ENCODE measurements at places on chromosomes 13 and 19. TPM values are rescaled to one million over a fixed set of nuclear protein-coding genes. Genes with fewer than 3 reads are reported as not detected.
A peak's percentile ranks its signal among the peaks of the same experiment; 100 is the strongest.

- no peak for DNase-seq
Observed at GRCh38 chr19:4386041-4386782, 14.1 kb downstream of the SH3GL1 start.

CCDC122 gene
- 11.7 TPM for polyA plus RNA-seq

- no peak for DNase-seq
Observed at GRCh38 chr13:113062691-113063090, 42.9 kb upstream of the F7 start.

CNFN gene
- 0.93 TPM for polyA plus RNA-seq

ERICH6B gene
- 2.5 TPM for polyA plus RNA-seq

DNA sequence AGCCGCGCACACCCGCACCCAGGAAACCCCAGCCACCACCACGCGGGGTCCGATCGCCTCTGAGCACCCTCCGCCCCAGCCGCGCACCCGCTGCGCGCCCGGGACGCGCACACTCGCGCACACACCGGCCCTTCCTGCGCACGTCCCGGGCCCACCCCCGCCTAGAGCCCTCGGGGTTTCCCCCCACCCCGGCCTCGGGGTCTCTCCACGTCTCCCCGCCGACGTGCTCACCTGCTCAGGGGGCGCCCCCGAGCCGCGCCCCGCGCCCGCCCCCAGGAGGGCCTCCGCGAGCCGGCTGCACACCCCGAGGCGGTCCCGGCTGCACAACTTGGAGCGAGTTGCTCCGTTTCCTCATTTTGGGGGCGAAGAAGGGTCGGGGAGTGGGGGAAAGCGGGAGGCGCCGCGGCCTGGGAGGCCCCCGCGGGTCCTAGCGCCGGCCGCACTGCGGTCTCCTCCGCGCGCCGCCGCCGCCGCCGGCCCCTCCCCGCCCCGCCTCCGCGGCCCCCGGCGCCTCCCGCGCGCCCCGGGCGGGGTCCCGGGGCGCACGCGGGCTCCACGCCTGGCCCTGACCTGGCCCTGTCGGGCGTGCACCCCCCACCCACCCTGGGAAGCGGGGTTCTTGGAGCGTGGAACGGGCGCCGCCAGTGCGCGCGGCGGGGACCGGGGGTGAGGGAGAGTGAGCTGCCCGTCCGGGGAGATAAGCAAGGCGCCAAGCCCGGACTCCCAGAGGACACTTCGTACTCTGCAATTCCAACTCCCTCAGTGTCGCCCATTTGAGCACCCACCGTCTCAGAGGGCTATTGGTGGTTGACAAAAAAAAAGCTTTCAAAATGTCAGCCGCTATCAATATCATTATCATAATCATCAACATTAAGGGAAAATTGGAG lies at the start of gene MATK:
Gene MATK (minus strand): TSS at position 444 of the 887 bp plus-strand sequence. CDS start 1,246 bp downstream, outside the sequence.
- DNase-seq: no peak

GRCh38 chr13:51499841-51500240 lies 47.0 kb upstream of the INTS6 start:
- no peak for DNase-seq

UBL3 gene
- 56.3 TPM for polyA plus RNA-seq

ASF1B gene
- 18.7 TPM for polyA plus RNA-seq

GIPR gene
- 0.33 TPM for polyA plus RNA-seq

DNA sequence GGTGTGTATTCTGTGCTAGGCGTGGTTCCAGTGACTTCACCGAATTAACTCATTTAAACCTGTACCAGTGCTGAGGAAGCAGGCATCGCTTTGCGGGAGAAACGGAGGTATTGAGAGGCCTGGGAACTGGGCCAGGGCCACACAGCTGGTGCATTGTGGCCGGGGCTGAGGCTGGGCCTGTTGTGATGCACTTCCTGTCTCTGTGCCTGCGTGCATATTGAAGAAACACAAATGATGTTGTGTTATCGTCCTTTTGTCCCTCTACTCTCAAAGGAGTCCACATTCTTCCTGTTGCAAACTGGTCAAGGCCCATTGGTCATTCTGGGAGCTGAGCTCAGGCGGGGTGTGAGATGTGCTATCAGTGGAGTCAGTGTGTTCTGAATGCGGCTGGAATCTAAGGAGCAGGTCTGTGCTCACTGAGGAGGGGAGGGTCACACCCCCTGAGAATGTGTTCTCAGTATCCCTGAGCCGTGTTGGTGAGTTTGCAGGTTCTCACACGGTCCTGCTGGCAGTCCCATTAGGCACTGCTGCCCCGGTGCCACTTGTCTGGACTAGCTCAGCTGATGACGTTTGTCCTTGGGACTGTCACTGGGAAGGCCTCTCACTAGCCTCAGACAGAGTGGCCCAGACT lies 62.1 kb downstream of the ARHGEF7 start:
- no peak for DNase-seq

GRCh38 chr19:1901940-1902404 lies 3.2 kb upstream of the ADAT3 start:
- no peak for DNase-seq

- DNase-seq: no peak
Observed at GRCh38 chr19:4077800-4078684, 11.3 kb upstream of the ZBTB7A start.

DNA sequence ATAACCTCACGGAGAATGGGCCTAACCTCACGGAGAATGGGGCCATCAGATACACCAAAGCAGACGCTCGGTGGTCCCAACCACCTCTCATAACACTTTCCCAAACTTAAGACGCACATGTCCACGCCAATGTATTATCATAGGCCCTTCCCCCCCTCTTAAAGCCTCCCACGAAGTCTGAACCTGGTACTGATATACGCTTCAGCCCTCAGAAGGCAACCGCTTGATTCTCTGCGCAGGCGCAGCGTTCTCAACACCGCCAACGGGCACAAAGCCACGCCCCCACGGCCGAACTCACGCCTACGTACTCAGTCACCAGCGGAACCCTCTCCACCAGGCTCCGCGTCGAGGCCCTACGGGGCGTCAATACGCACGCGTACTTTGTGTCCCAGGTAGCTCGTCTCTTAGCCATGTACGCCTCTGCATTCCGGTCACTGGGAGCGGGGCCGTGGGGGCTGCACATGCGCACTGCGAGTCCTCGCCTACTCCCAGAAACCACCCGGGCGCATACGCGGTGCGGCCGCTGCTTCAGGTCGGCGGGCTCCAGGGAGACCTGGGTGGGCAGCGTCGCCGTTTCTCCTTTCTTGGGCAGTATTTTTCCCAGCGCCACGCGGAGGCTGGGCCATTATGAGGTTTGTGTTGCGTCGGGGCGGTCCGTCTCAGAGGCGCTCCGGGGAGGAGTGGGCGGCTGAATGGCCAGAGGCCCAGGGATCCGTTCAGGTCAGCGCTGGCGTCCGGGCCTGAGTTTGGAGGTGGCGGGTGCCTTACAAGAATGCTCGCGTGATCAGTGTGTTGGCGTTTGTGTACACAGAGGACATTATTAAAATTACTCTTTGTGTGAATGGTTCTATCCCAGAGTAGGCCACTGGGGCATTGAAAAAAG lies 25.3 kb downstream of the ZNF582 start:
- DNase-seq: peak; percentile 92

ZNF530 gene
- polyA plus RNA-seq: 5.1 TPM

DNA sequence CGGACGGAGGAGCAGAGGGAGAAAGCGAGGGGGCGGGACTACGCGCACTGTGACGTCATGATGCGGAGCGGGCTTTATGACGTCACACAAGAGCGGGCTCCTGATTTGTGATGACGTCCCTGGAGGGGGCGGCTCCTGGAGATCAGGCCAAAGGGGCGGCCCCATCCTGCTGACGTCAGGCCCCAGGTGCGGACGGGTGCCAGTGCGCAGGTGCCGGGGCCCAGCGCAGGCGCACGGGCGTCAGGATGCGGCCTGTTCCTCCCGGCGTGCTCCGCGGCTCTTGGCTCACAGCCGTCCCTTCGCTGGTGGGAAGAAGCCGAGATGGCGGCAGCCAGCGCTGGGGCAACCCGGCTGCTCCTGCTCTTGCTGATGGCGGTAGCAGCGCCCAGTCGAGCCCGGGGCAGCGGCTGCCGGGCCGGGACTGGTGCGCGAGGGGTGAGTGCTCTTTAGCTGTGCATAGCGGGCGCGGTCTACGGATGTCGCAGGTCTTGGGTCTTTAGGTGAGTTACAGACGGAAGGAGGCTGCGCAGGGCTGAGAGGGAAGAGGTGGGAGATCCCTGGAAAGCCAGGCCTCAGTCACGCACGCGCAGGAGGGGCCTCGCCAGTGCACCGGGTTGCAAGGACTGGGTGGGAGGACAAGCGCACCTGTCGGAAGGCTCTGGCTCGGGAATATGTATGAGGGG lies at the start of the genes EMC10 and GARIN5A:
Gene EMC10 (plus strand): TSS at position 284 of the 683 bp plus-strand sequence. CDS start 38 bp downstream, at position 322.
Gene GARIN5A (minus strand): TSS at position 625 of the 683 bp plus-strand sequence. CDS start 460 bp downstream, at position 165.
- DNase-seq: peak; percentile 85

GRCh38 chr13:35472323-35472881 lies 4.1 kb downstream of the MAB21L1 start:
- no peak for DNase-seq

DNA sequence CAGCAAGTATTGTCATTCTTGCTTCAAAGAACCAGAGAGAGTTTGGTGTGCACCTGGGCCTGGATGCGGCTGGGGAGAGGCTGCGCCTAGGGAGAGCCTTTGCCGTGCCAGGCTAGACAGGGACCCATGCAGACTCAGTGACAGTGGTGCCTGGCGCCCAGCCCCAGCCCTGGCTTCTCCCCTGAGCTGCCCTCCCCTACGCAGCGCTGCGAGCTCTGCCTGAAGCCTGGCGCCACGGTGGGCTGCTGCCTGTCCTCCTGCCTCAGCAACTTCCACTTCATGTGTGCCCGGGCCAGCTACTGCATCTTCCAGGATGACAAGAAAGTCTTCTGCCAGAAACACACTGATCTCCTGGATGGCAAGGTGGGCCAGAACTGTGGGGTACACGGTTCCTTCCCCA lies 12.0 kb downstream of the KMT2B start:
- no peak for DNase-seq

CBARP gene
- polyA plus RNA-seq: 1.7 TPM

DNA sequence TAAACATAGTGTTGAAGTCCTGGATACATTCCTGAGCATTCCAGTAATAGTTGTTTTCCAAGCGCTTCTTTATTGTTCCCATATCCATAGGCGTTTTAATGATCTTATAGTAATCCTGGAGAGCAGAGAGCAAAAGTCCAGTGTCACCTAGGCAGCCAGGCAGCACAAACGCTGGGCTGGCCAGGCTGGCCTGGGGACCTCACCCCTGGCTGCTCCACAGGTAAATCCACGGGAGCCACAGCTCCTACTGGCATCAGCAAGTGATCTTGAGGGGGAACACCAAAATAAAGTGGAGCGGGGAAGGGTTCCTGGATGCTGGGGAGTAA lies 36.6 kb upstream of the EPHX3 start:
- no peak for DNase-seq

- no peak for DNase-seq
Observed at GRCh38 chr13:99064624-99065234, 86.9 kb upstream of the DOCK9 start.

GRCh38 chr19:31170046-31170445 lies 179.2 kb downstream of the TSHZ3 start:
- no peak for DNase-seq

GRCh38 chr13:29421118-29421517 lies 174.4 kb downstream of the SLC7A1 start:
- no peak for DNase-seq

- no peak for DNase-seq
Observed at GRCh38 chr19:6694147-6694815, 24.3 kb upstream of the TNFSF14 start.

DNA sequence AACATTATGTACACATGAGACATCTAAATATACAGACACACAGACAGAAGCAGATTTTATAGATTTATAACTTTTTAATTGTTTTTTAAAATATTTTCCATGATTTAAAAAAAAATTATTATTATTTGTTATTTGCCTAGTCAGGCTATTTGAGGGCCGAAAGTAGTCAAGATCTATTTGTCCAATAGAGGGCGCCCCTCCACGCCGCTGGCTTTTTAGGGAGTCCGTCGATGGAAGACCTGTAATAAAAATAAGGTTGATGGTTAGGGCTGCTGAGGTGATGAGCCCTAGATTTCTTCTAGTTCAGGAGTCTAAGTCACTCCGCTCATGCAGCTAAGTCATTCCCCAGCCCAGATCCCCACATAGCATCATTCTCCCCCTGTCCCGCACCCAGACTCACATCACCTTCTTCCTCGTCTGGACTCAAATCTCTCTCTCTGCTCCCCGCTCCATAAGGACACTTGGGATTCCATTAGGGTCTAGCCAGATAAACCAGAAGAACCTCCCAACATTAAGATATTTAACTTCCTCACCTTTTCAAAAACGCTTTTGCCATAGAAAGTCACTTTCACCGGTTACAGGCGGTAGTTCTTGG lies 33.9 kb upstream of the CEACAM21 start:
- no peak for DNase-seq

IQCN gene
- polyA plus RNA-seq: 7.2 TPM

GRCh38 chr19:35442091-35442490 lies 6.0 kb upstream of the FFAR2 start:
- DNase-seq: no peak

DNA sequence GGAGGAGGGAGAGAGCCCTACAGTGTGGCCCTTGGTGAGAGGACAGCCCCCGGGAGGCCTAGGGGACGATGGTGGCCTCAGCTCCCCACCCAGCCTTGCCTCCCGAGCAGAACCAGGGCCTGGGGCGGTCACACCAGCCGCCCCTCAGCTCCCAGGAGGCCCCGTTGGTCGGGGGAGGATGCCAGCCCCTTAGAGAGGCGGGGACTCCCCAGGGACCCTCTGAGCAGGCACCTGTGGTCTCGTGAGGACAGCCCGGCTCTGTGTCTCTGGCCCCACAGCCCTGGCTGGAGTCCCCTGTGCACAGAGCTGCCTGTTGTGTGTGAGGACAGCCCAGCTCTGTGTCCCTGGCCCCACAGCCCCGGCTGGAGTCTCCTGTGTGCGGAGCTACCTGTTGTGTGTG lies 158.8 kb downstream of the KDM4B start:
- DNase-seq: no peak

- no peak for DNase-seq
Observed at GRCh38 chr13:72246396-72246795, 379.4 kb upstream of the DACH1 start.

DNA sequence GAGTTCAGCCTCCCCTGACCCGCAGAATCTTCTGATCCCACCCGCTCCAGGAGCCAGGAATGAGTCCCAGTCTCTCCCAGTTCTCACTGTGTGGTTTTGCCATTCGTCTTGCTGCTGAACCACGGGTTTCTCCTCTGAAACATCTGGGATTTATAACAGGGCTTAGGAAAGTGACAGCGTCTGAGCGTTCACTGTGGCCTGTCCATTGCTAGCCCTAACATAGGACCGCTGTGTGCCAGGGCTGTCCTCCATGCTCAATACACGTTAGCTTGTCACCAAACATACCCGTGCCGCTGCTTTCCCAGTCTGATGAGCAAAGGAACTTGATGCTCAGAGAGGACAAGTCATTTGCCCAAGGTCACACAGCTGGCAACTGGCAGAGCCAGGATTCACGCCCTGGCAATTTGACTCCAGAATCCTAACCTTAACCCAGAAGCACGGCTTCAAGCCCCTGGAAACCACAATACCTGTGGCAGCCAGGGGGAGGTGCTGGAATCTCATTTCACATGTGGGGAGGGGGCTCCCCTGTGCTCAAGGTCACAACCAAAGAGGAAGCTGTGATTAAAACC lies 1.1 kb upstream of the APOE start:
- DNase-seq: no peak

GRCh38 chr13:32949820-32950219 lies 66.4 kb upstream of the KL start:
- no peak for DNase-seq
